ENCODE measurements at places on chromosomes 5 and 9.

DNA sequence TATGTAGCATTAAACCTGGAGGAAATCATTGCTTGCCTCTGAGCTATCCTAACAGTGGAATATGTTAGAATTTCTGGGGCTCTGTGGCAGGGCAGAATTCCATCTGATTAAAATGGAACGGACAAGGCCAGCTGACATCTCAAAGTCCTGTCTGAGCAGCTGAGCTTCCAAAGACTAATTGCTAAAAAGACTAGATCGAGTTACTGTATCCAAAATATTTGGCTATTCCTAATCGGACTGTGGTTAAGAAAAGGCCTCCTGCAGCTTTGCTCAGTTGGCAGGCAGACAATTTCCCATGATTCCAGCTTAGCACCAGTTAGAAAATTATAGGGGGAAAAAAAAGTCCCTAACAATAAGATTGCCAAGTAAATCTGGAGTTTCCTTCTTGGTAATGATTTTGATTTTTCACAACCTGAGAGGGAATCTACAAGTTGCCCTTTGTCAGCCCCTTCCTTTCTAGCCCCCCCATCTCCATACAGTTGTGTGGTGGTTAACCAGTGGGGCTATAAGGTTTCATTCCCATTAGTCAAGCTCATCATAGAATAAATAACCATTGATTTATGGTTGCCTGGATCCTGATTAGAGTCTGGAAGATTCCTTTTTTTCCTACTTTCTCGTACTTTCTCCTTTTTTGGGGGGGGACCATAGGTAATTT is 26.4 kb downstream of the PTGR1 start:
- no peak for DNase-seq

GRCh38 chr9:128610897-128611296 is 45.8 kb downstream of the DYNC2I2 start:
- DNase-seq = no peak

DNA sequence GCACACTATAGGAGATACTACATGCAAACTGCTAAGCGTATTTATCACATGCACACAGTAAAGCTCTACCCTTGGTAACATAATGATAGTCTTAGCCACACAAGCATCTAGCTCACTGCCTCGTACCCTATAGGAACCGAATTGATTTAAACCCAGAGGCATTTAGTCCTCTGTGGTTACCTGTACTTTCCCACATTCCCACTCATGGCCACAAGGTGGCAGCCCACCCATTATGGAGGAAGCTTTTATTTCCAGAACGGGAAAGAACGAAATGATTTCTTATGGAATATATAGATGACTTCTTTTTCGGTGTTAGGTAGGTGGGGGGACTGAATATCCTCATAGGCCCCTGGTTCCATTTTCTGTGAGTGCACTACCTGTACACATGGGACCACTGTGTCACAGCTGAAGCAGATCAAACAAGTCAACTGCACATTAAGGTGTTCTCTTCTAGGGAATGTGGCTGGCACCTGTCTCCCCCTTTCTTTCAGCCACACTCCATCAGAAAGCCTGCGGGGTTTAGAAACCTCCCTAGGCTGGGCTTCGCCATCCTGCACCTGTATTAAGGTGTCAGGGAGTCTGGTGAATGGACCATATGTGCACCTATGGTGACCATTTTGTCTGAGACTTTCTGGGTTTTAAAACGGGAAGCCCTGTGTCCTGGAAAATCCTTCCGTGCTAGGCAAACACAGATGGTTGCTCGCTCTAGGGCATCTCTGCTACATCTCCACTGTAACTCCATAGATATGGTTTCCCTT is 313.2 kb downstream of the SLIT3 start:
- DNase-seq = peak; percentile 69

GRCh38 chr5:150429410-150429873 is 16.7 kb upstream of the CD74 start:
- no peak for DNase-seq

DNA sequence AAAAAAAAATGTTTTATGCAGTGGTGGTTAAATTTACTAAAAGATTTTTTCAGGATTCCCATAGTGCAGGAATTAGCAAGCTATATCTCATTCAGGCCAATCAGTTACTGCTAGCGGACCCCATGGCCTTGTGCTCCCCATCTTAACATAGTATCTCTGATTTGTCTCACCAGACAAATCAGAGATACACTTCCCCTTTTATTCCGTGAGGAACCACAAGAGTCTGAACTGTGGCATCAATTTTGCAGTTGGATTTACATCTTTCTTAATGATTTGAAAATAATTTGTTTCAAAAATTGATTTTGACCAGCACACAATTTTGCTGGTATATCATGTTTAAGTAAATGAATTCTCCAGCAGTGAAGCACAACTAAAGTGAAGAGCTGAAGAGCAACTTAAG is 17.9 kb downstream of the ITGA1 start:
- DNase-seq = no peak

DNA sequence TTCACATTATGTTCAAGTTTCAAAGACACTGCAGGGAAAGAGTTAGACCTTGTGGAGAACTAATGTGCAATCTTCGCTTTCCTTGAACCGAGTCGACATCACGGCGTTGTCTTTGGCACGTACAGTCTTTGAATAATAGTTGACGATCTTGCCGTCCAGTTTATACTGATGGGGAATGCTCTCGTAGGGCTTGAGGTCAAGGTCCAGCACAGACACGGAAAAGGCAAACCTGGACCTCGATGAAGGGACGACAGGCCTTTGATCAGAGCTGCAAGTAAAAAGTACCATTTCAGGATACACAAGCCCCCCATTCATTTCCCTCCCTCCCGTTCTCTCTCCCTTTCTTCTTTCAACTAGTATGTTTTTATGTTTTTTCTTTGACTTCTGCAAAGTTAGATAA is 54.1 kb downstream of the IPPK start:
- DNase-seq = no peak

DNA sequence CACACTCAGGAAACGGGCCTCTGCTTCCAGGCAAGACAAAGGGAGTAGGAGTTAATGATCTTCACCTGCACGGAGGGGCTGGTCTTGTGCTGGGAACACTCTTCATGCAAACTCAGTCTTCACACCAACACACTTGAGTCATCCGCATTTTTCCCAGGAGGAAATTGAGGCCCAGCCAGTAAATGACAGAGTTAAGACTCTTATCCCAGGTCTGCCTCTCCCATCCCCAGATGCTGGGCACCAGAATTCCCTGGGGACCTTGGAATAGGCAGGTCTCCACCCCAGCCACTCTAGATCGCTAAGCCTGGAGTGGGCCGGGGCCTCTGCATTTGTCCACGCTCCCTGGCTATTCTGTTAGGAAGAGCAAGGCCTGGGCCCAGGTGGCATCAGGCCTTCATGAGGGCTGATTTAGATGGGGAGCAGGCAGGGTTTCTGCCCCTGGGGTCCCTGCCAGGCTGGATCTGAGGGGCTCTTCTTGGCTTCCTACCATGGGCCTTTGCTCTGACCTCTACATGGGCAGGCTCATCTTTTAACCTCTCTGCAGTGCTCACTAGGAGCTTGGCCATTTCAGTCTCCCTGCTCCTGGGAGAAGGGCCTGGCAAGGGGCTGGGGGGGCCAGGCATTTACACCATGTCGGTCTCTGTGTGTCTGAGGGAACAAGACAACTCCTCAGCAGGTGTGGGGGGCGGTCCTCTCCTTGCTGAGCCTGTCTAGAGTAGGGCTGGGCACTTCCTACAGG is 77.3 kb downstream of the AMBP start:
- no peak for DNase-seq

- DNase-seq = no peak
These were observed 27.0 kb downstream of the OSMR start for GRCh38 chr5:38872826-38873225.

DNA sequence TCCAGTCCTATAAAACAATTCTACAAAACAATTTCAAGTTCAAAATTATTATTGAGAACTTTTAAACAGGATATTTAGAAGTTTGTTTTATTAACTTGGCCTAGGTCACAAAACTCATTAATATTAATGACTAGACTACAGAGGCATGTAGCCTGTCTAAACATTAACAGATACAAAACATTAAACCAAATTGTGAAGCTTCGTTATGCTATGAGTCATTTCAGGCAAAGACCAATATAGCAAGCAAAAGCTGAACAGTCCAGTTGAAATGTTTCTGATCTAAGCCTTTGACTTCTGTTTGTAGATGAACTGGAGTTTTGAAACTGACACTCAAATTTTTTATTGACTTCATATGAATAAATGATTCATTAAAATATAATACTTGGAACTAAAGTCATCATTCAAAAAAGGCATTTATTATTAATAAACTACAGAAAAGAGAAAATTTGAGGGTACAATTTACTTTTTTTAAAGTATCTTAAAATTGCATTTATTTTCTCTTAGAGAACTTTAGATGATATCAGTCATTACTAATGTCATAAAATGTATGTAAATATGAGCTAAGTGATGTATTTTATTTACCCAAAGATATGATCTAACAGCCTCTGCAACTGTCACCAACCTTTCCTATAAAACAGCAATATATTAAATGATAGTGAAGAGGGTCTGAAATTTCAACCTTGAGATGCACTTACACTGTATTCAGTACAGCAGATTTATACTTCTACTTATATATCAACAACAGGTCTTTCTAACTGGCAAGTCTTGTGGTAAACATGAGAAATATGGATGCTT is 188.8 kb downstream of the COMMD10 start:
- no peak for DNase-seq

DNA sequence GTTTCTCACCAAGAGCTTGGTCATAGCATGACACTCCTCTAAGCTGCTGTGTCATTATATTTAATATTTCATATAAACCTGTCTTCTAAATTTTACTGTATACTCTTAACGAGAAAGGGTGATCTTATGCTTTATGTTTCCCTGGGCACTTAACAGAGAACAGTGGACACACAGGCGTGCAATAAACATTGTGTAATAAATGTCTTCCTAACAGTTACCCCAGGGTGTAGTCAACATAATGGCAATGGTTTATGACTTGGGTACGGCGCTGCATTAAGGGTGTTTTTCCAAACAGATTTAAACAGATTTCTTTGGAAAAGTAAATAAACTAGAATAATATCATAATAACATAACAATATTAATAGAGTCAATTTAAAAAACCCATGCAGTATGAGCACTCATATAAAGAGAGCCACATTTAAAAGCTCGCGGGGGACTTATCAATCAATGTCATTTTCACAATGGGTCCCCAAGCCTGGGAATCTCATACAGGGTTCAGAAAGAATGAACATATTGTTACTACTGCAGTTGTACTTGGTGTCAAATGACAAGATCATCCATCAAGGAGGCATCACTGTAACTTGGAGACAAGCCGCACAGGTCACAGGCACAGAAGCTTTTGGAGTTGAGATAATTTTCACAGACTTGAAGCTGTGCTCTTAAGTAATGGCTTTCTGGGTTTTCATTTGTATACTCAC is 376.4 kb downstream of the CTNND2 start:
- DNase-seq = peak; percentile 65

DNA sequence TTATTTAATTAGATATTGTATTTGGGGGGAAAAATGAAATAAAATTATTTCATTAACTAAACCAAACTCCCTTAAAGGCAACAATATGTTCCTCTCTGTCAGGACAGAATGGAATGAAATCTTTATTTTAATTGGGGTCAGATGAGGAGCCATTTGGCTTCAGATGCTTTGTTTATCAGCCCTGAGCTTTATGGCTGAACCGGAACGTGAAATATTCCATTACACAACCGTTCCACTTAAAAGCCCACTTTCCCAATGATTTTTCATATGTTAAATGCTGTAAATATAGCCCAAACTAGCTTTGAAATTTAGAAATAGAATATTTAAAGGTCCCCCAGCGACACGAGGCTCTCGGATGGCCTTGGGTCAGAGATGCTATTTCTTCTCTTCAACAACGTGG is 149.5 kb downstream of the CRB2 start:
- DNase-seq = no peak

DNA sequence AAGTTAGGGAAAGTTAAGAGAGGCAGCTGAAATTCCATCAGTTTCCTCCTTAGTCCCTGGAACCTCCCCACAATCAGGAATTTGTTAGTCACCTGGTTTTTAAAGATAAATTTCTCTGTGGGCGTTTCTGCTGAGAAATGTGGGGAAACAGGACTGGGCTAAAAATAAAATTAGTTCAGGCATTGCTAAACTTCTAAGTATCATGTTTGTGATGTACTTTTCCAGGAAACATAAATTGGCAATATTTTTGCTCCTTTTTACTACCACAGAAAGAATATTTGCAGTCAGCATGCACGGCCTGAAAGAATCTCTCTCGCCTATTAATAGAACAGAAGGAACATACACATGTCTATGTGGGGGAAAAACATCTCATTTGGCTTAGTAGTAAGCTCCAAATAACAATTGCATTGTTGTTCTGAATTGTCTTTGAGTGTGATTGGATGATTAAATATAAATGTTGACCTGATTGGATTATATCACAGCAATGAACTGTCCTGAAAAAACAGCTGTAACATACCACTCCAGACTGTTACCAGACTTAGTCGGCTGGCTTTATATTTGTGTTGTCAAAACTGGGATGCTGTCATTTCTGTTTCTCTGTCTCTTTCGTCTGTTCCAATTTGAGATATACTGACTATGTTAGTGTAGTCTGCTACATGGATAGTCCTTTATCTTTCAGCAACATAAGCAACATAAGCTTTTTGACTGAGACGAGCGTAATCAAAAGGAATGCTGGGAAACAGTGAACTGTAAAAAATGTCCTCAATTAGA is 12.9 kb downstream of the TJP2 start:
- DNase-seq = no peak

DNA sequence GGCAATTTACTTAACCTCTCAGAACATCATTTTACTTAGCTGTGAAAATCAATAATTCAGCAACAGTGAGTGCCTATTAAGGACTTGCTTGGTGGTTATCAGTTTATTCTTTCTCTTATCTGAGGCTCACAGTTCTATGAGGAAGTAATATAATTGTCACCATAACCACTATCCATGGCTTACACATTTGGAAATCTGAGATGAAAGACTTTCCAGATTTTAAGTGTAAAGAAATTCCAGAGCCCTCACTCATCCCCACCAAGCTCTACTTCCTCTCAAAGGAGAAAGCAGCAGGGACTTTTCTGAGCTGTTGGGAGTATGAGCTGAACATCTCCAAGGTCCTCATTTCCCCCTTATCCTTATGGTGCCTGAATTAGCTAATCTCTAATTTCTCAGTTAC is 321.5 kb downstream of the FBXL7 start:
- no peak for DNase-seq

- DNase-seq = no peak
These were observed 5.2 kb downstream of the F2R start for GRCh38 chr5:76720988-76721569.

Measured in NCI-H524 (cell line).